ENCODE measurements at places on chromosomes 2 and 18. TPM values are rescaled to one million over a fixed set of nuclear protein-coding genes. Genes with fewer than 3 reads are reported as not detected.

The SPP2 gene
- total RNA-seq: not detected

The EGR4 gene
- total RNA-seq: not detected

DNA sequence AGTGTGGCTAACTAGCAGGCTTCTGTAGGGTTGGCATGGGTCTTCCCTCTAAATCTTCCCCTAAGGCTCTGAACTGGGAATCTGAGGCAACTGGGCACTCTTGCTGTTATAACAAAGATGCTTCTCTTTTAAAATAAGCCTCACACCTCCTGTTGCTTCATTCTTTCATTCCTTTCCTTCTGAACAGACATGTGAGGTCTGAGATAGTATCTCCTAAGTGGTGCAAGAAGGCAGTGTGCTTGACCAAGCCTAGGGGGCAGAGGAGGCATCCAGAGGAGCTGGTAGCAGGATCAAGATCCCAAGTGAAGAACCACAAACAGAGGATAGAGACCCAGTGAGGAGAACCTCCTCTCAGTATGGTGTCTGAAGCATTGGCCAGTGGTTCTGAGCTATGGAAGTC lies 90.9 kb downstream of the TTC27 start:
- no peak for DNase-seq

- DNase-seq: no peak
Observed at GRCh38 chr2:3238951-3239841, 138.4 kb downstream of the EIPR1 start.

DNA sequence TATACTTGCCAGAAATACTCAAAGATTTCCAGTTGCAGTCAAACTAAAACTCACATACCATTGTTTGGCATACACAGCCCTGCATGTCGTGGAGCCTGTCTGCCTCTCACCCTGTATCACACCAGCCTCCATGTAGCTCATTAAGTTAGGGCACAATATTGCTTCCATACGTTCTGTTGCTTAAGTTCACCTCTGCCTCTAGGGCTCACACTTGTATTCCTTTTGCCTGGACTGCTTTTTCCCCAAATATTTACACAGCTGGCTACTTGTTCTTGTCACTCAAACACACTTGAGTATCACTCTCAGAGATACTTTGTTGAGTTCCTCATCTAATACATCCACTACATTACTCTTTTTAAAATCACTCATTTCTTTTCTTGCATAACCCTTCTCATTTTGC lies 83.1 kb downstream of the PTH2R start:
- DNase-seq: no peak

The STAT4 gene
- 2.5 TPM for total RNA-seq

GRCh38 chr18:9969247-9969646 lies 55.4 kb downstream of the VAPA start:
- DNase-seq: no peak

The FOXD4L1 gene
- total RNA-seq: not detected

The DPY30 gene
- 41.6 TPM for total RNA-seq
